ENCODE measurements at places on chromosomes 5 and 9. TPM values are rescaled to one million over a fixed set of nuclear protein-coding genes. Genes with fewer than 3 reads are reported as not detected.

DNA sequence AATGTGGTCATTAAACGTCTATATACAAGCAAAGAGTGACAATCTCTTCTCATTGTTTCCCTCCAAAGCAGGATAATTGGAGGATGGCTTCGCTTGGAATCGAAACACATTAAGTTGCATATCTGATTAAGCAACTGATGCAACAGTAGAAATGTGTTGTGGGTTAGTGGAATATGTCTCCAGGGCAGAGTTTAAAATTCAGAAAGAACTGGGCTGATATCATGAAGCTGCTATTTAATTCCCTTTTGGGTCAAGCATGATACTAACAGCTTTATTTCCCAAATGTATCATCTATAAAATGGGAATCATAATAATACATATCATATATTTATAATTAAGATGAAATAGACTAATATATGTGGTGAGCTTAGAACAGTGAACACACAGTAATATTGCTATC, 1763.0 kb upstream of the C9orf72 start:
- DNase-seq: no peak

DNA sequence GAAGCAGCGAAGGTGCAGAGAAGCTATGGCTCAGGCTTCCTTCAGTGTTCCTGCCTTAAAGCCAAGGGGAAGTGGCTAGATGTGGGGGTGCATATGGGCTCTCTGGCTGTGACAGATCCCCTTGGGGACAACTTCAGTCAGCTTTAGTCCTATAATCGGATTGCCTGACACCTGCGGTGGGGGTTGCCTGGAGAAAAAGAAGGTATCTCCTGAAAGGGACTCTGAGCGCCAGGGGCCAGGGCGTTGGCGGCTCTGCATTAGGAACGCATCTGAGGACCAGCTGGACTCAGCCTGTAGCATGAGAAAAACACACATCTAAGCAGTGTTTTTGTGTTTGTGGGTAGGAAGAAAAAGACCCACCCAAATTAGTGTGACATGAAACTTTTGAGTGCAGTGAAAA, 84.3 kb upstream of the OTULINL start:
- no peak for DNase-seq

- no peak for DNase-seq
Measured at GRCh38 chr5:139131465-139131864, 66.7 kb downstream of the SIL1 start.

DNA sequence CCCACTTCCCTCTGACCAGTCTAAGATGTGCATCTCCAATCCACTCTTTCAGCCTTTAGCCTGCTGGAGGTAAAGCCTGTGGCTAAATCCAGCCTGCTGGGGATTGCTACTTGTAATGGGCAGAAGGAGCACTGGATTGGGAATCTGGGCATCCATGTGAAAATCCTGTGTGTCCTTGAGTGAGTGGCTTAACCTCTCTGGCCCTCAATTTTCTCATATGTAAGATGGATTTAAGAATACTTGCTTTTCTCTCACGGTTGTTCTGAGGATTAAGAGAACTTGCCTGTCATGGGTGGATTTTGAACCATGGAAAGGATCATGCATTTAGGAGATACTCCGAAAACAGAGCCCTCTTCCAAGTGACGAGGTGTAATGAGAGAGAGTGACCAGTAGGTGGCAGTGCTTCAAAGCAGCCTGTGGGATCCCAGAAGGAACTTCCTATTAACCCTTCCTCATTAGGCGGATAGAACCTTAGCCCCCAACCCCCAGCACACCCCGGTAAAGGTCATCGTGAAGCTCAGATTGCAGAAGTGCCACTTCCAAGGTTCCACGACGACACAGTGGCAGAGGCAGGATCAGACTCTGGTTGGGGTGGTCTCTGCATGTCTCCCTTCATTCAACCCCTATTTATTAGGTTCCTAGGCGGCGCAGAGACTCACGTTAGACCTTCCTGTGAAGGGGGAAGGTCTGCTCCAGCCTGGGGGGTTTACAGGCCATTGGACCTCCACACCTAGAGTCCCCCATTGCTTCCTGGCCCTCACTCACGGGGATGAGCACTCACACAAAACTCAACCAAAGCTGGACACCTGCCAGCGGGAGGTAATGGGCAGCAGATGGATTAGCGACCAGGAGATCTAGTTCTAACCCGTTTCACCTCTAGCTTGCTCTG, 68.7 kb upstream of the ZNF618 start:
- peak; percentile 73 for DNase-seq

- DNase-seq: no peak
Measured at GRCh38 chr5:149740866-149741459, 10.9 kb downstream of the PPARGC1B start.

DNA sequence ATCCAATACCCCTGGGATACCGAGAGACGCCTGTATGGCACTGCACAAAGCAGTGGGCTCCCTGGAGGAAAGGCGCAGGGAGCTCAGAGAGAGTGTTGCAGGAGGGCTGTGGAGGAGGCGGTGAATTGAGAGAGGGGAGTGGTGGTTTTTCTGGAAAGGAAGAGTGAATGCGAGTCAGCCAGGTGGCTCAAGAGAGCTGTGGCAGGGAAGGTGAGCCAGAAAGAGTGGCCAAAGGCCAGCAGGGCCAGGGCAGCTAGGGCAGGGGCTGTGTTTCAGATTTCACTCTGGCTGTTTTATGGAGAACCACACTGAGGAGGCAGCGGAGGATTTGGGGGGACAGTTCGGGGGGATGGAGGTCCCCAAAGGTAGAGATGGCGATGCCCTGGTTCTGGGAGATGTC, 13.0 kb upstream of the DAB2IP start:
- DNase-seq: no peak

GRCh38 chr5:89280103-89281037, 397.4 kb upstream of the MEF2C start:
- no peak for DNase-seq

DNA sequence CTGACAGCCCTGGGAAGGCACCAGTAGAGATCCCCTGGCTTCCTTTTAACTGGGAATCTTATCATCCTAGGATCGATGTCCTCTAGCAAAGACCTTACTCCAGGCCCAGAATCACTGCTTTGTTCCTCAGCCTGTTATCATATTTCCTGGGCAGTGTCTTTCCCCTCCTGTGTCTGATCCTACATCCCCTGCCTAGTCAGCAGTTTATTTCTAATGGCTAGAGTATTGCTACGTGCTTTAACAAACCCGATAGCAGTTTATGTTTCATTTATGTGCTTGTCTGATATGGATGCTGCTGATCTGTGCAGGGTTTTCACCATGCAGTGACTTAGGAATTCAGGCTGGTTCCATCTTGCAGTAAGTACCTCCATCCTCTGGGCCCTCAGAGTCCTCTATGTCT, 20.9 kb upstream of the BARX1 start:
- DNase-seq: no peak

DNA sequence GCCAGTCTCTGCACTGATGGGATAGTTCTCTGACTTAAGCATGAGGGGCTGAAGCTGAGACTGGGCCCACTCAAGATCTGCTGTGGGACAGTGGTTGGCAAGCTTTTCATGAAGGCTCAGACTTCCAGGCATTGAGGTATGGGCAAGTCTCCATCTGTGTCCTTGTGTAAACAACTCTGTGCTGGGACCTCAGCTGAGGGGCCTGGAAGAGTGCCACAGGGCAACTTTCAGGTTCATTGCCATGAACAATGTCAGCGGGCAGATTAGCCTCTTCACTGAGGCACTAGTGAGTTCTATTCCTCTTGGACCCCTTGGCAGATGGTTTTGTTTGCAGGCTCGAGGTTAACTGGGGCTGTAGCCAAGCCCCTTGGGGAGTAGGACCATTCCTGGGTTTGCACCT, 127.1 kb downstream of the MRPS30 start:
- DNase-seq: no peak

- DNase-seq: no peak
Measured at GRCh38 chr9:38670542-38671371, 49.2 kb downstream of the FAM240B start.

DNA sequence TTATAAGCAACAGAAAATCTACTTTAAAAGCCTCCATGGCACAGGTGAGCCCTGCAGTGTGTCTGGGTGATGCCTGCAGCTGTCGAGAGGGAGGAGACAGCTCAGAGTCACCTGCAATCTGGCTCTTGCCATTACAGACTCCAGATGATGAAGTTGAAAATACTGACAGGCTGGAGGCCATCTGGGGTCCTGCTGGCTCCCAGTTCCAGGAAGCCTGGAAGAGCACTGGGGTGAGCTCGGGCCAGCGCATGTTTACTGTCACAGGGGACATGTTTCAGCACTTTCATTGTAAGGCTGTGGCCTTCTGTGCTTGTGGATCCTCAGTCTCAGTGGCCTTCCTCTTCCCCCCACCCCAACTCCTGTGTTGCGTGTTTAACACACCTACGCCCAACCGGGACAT, 28.4 kb downstream of the CEL start:
- DNase-seq: no peak

- no peak for DNase-seq
Measured at GRCh38 chr5:110838961-110839360, 100.2 kb downstream of the SLC25A46 start.

DNA sequence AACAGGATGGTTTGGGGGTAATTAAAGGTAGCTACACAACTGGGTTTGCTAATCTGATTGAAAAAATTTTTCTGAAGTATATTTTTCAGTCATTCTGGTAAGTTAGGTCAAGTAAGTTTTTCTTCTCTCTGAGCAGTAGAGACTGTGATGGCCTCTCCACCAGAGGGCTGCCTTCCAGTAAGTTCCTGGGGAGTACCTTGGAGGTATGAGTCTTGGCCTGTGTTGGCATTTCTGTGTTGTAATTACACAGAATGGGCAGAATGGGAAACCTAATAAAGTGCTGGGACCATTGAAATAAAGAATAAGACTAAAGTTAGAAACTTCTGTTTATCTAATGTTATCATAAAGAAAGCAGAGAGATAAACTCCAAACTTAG, 430.8 kb downstream of the ARHGEF28 start:
- DNase-seq: peak; percentile 64

DNA sequence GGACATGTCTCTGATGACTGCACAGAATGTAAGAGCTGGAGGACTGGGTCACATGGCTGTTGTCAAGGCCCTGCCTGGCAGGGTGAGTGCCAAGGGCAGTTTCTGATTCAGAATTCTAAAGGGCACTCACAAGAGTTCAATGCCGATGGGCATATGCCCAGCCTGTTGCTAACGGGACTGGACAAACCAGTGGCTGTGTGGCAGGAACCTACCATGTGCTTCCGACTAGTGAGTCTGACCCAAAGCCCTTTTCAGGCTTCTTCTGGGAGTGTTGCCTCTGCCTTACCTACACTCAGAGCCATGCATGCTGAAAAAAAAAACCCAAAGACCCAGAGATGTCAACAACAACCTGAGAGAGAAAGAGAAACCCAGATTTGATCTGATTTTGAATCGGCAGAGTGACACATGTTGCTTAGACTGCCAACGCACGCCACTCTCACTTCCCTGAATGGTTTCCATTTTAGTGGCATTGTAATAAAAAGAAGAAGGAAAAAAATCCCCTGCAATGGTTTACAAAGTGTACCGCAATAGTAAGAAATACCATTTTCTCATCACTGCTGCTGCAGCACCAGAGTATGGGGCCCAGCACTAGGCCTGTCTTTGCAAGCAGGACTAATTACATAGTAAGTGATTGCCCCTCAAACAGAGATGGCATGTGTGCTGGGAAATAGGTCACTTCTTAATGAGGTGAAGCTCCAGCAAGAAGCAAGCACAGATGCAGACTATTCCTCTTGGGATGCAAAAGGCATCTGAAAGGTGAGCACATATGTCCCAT, 194.3 kb downstream of the PALM2AKAP2 start:
- DNase-seq: no peak

- DNase-seq: no peak
Measured at GRCh38 chr5:157184117-157184670, 3.6 kb downstream of the ITK start.

DNA sequence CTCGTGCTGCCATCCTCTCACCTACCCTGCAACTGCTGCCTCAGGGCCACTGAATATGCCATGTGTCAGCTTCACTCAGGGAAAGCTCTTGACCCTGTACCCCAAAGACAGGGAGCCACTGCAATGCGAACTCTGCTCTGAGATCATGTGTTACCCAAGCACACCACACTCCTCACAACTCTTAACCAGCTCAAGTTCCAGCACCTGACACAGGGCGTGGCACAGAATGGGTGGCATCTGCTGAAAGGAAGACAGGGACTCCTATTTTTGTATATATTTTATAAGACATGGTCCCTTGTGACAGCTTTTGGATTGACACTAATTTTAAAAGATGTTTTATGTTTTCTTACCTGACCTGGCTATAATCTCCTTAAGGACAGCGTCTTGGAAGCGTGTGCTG, 10.7 kb downstream of the PHYKPL start:
- DNase-seq: no peak

DNA sequence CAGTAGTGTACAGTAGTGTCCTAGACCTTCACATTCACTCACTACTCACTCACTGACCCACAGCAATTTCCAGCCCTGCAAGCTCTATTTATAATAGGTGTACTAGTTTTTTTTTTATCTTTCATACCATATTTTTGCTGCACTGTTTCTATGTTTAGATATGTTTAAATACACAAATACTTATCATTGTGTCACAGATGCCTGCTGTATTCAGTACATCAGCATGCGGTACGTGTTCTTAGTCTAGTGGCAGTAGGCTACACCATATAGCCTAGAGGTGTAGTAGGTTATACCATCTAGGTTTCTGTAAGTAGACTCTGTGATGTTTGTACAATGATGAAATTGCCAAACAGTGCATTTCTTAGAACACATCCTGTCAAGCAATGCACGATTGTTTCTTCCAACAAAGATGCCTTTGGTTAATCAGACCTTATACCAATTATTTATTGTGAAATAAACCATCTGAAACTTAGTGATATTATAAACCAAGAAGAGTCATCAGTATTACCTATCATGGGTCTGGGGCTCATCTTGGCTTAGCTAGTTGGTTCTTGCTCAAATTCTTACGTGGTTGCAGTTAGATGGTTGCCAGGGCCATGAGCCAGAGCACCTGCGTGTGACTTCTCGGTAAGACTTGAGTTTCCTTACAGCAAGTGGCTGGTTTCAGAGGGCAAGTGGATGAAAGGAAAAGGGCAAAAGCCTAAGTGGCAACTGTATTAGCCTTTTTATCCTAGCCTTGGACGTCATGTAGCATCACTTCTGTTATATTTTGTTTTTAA, 41.1 kb downstream of the ERBIN start:
- DNase-seq: no peak

- DNase-seq: no peak
Measured at GRCh38 chr5:26259081-26259480, 779.3 kb downstream of the CDH9 start.

The OR2V2 gene
- total RNA-seq: not detected

The CKMT2 gene
- not detected for total RNA-seq

The MARVELD2 gene
- 7.1 TPM for total RNA-seq

The ADRB2 gene
- 0.86 TPM for total RNA-seq

The SPINK7 gene
- not detected for total RNA-seq

The SCGB3A1 gene
- total RNA-seq: not detected

The ENTREP1 gene
- total RNA-seq: 5.0 TPM

All from endothelial cell of umbilical vein (primary cell).